Stimulated activated CD4-positive, alpha-beta T cell treated with anti-CD3 and anti-CD28 coated beads, Interleukin-1b, Interleukin-23, amount 100 ng/mL, for 4 hours (primary cell): ENCODE measurements at places on chromosomes 7 and 10.

- no peak for DNase-seq
Measured at GRCh38 chr10:111835574-111835973, 348.0 kb downstream of the GPAM start.

DNA sequence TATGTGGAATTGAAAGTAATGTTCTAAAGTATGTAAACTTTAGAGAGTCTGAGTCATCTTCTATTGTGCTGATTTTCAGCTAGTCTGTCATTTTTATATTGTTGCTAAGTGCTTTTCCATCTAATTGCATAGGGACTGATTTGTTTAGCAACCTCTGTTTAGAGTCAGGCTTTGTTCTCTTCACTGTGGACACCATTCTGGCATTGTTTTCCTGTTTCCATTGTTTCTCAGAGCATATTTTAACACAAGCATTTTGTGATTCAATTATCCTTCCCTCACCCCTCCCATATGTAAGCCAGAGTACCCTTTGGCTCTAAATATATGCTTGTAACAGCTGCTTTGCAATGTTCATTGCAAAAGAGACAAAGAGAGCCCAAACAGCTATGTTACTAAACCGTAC lies 748.4 kb upstream of the PHF14 start:
- DNase-seq: no peak

DNA sequence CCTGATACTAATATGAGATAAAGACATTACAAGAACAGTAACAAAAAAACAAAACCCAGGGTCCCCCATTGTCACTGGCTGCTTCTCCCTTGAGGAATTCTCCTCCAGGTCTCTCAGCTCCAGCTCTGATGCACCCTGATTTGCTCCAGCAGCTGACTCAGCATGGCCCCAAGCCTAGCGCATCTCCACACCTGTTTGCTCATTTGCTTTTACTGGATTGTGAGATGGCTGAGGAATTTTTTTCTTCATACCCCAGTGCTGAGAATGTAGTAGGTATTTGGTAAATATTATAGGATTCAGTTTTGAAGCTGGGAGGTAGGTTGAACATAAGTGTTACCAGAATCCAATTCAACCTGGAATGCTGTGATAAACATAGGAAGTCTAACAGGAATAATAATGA lies 171.9 kb downstream of the PKD1L1 start:
- DNase-seq: no peak

GRCh38 chr7:141512597-141512996 lies 38.6 kb upstream of the AGK start:
- no peak for DNase-seq

DNA sequence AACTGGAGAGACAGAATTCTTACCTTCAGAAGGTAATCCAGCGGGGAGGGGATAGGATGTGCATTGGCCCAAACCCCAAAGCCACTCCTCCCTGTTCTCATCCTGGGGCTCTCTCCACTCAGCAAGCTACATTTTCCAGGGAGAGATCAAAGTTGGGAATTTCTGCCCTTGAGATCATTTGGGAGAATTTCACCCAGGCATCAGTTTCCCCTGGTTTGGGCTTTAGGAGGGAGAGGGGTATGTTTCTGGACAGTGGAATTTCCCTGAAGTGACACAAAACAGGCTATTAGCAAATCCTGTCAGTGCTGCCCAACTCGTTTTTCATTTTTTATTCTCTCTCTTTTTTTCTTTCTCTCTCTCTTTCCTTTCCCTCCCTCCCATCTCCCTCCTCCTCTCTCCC lies 35.7 kb downstream of the CYP17A1 start:
- DNase-seq: no peak

DNA sequence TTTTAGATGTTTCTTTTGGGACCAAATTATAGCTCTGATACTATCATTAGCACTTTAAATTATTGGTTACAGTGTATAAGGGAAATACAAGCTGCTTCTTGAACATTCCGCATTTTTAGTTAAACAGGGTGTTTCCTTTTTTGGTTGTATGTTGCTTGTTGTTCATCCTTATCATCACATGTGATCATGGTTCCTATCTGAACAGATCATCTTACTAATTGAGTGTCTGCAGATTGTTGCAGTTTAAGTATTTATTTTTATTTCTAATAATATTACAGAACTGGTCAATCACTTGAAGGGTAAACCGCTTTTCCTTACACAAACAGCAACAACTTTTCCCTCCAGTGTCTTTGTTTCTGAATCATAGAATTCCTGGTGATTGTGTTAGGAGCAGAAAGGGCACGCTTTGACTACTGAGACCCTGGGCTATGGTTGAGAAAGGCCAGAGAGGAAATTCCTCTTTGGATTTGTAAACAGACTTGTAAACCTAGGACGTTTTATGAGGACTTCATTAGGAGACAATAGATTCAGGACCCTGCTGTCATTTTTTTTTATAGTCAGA lies 37.2 kb downstream of the CHN2 start:
- no peak for DNase-seq

DNA sequence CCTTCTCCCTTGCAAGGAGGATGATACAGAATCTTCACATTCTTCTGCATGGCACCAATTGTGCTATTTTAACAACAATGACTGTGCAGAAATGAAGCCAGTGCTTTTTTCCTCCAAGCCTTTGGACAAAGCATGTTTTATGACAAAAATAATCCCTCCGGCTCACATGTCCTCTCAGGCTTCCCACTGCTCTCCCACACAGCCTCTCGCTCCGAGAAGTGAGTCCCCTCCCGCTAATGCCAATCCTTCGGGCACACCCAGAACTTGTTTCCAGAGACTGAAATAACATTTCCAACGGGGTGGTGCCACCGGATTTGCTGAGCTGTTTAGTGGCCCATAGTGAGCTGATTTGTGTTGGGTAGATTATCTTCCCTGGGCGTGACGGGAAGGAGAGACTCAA lies 35.8 kb downstream of the RBM17 start:
- DNase-seq: no peak

DNA sequence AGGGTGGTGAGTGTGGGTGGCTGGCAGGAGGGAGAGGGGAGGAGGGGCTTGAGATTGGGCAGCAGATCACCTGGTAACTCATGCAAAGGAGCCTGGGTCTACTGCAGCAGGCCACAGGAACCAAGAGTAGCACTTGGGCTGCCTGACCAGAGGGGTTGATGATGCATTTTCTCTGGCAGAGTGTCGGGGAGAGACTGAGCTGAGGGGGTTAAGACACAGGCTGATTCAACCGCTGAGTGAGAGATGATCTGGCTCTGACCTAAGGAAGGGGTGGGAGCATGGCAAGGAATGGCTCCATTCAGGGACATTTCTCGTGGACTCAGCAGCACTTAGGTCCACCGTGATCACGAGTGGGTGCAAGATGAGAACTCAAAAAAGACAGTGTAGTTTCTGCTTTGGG lies 115.5 kb upstream of the STK17A start:
- no peak for DNase-seq

DNA sequence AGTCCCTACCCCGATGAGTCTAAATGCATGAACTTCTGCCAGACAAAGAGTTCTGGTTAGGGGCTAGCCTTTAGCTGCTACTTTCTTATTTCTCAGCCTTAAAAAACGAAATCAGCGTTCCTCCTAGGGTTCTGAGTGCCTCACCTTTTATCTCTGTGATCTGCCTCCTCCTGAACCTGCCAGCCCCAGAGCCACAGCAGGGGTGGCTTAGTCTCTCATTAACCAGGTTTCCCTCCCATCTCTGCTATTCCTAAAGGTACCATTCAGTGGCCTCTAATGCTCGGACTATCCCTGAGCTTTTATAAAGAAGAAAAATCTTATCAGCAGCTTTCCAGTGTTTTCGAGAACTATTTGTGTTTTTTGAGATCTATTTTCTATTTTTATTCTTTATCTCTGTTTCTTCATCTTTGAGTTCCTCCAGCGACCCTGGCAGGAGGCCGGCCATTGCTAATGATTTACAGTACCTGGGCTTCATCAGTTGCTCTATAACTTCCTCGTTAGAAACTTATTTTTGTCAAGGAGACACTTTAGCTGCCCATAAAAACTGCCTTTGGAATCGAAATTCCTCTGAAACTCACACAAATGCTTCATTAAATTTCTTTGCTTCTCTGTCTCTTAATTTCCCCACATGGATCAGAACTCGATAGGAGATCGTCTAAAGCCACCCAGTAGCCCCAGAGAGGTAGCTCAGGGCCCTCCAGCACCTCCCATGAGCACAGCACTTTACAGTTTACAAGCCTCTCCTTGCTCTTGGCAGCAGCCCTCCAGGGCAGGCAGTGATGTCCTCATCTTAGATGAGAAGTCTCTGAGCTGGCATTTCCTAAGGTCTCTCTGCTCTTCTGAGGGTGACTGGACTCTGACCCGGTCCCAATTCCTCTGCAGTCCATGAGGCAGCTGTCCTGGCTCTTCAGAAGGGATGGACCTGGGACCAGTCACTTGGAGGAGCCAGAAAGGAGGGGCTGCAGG lies 149.1 kb downstream of the EBF3 start:
- DNase-seq: no peak

GRCh38 chr10:37976880-37977203 lies 395 bp upstream of the ZNF25 start:
- no peak for DNase-seq

- no peak for DNase-seq
Measured at GRCh38 chr7:151308791-151309190, 32.8 kb upstream of the NUB1 start.

GRCh38 chr10:60208676-60209269 lies 180.9 kb downstream of the ANK3 start:
- no peak for DNase-seq
